ENCODE measurements at places on chromosomes 7 and 10.

- DNase-seq = no peak
Observed at GRCh38 chr7:55314967-55315366, 50.2 kb upstream of the LANCL2 start.

DNA sequence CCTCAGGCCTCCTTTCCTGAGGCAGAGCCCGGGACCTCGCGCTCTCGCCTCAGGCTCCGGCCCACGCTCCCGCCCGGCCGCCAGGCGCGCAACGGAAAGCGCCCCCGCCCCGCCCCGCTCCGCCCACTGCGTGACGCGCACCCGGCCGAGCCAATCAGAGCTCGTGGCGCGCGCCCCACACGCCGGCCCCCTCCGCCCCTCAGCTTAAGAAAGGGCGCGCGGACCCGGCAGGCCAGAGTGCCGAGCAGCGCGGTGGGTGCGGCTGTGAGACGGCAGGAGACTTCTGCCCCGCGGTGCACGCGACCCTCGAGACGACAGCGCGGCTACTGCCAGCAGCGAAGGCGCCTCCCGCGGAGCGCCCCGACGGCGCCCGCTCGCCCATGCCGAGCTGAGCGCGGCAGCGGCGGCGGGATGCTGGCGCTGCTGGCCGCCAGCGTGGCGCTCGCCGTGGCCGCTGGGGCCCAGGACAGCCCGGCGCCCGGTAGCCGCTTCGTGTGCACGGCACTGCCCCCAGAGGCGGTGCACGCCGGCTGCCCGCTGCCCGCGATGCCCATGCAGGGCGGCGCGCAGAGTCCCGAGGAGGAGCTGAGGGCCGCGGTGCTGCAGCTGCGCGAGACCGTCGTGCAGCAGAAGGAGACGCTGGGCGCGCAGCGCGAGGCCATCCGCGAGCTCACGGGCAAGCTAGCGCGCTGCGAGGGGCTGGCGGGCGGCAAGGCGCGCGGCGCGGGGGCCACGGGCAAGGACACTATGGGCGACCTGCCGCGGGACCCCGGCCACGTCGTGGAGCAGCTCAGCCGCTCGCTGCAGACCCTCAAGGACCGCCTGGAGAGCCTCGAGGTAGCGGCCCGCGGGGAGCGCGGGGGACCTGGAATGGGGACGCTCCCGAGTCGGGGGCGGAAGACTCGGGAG is at the start of gene NPTX2:
TSS of gene NPTX2 (plus strand) at position 235 of the 909 bp plus-strand sequence. CDS start at position 412, 177 bp downstream.
- DNase-seq = no peak

GRCh38 chr7:101838837-101839483 is 21.5 kb downstream of the CUX1 start:
- no peak for DNase-seq

- no peak for DNase-seq
Observed at GRCh38 chr10:11532306-11532705, 79.1 kb downstream of the USP6NL start.

DNA sequence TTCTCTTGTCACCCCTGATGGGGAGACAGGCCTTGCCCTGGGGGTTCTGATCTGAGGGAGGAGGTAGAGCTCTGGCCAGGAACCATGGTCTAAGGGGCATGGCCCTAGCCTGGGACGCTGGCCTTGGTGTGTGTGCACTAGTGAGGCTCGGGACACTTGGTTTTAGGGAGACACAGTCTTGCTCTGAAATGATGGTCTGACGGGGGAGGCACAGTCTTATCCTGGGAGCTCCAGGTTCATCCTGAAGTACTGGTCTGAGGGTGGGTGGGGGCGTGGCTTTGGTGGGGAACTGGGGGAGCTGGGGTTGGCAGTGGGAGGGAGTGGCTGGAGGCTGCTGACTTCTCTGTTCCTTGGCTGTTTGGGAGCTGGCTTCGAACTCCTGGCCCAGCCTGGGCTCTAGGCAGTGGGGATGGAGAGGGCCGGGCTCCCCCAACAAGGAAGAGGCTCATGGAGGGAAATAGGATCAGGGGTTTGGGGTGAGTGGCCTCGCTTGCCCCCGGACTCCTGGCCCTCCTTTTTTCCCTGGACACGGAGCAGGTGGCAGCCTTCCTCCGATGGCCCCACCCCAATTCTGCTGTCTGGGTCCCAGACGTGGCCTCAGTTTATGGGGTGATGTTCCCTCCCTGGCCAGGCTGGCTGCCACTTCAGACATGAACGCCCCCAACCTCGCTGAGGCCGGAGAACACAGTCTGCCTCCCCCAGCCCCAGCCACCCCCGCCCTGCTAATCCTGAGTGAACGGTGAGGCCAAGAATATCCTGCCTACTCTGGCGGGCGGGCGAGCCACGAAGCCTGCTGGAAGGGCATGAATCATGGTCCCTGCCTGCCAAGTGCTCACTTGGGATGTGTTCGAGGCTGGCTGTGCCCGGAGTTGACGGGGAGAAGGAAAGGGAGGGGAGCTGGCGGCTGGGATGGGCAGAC is 43.5 kb downstream of the TMEM270 start:
- DNase-seq = no peak

DNA sequence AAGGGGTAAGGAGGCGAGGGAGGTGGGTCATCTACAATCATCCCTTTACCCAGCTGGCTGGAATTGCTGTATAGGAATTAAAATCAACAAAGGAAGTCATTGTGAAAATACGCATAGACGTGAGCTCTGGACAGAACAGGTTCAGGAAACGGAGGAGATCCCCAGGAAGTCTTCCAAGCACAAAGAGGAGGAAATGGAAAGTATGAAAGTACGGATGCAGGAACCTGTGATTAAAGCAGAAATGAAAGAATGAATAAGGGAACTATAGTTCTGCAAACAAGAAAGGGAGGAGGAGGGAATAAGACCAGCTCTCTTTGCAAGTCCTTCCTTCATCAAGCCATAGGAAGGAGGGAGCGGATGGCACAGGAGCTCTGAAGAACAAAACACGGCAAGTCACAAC is 61.8 kb downstream of the PYROXD2 start:
- no peak for DNase-seq

Measured in activated T-cell treated with anti-CD3 and anti-CD28 coated beads for 24 hours (primary cell).